ENCODE measurements at places on chromosomes 12 and 14. TPM values are rescaled to one million over a fixed set of nuclear protein-coding genes. Genes with fewer than 3 reads are reported as not detected.

- no peak for DNase-seq
Observed at GRCh38 chr14:100740929-100741328, 14.2 kb downstream of the DLK1 start.

- no peak for DNase-seq
Observed at GRCh38 chr12:65462484-65462883, 184.0 kb downstream of the MSRB3 start.

The TAS2R7 gene
- total RNA-seq = 0.21 TPM

The LRRIQ1 gene
- 4.3 TPM for total RNA-seq

DNA sequence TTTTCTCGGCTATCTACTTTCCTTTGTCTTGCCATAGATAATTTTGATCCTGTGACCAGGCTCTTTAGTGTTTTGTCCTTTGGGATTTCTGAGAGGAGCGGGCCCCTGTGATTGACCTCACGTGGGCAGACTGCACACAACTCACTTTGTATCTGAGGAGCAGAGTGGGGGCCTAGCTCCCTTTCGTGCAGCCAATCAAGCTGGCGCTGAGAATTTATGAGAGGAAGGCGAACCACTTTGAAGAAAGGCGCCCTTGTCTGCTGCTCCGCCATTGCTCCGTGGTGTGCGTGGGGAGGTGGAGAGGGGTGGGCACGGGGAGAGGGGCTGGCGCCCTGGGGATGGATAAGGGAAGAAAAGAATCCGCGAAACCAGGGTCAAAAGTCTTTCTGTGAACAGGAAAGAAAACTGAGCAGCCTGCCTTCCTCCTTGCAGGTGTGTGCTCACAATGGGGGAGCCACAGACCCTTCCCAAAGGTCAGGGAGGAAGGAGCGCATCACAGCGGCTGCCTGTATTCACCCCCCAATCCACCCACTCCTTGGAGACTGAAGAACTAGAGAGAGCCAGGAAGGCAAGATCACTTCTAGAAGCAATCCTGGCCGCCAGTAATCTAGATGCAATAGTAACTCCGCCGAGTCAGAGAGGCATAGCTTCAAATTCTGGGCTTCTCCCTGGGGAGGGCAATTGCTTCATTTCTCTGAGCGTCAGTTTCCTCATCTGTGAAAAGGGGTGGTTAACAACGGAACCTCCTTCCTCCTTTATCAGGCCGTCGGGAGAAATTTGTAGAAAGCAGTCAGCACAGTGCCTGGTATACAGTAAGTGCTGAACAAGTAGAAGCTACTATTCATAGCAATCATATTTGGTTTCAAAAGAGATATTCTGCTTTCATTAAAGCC, 24.9 kb upstream of the MED13L start:
- peak; percentile 48 for DNase-seq

DNA sequence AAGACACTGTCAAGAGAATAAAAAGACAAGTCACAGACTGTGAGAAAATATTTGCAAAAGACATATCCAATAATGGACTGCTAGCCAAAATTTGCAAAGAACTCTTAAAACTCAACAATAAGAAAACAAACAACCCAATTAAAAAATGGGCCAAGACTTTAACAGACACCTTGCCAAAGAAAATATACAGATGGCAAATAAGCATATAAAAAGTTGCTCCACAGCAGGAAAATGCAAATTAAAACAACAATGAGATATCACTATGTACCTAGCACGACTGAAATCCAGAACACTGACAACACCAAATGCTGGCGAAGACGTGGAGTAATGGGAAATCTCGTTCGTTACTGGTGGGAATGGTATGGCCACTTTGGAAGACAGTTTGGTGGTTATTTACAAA, 228.9 kb downstream of the TTC8 start:
- no peak for DNase-seq

The DHRS2 gene
- total RNA-seq = not detected

DNA sequence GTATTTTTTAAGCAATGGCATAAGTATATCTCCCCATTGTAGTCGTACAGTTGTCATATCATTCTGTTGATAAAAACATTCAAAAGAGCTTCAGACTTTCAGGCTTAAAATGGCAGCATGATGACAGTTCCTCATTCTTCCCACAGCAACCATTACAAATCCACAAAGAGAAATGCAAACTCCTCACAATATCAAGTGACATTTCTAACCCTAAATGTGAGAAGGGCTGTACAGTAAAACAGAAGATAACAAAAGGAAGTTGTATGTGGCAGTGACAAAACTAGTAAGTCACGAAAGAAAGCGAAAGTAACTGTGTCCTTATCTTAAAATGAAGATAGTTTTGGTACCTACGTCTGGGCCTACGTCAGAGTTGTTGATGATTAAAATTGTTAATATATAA, 46.7 kb downstream of the GXYLT1 start:
- no peak for DNase-seq

DNA sequence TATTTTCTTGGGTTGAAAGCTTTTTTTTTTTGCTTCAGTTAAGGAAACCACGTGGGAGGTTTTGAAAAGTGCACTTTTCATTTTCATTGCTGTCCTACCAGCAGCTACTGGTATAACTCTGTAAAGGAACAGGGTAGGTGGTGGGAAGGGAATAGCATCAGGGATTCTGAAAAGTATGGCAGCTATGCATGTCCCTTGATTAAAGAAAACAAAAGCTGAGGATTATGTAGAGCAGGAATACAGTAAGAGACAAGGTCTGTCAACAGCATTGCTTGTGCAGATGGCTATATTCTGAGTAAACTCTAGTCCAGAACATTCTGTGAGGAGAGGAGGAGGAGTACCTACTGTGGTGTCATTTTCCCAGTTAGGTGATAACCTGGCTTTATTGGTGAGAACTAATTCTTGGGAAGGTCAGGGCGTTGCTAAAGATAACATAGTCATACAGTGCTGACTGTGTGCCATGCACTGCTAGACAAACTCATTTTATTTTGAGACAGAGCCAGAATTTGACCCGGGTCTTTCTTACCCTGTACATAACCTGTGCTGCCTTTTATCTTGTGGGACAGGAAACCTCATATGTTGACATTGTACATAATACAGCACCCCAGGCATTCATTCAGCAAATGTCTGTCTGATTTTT, 80.3 kb upstream of the TRAF3 start:
- DNase-seq = no peak

The MAP3K12 gene
- 32.9 TPM for total RNA-seq
